ENCODE measurements at places on chromosomes 1 and 21. TPM values are rescaled to one million over a fixed set of nuclear protein-coding genes. Genes with fewer than 3 reads are reported as not detected.

SPRR2A gene
- total RNA-seq: not detected

VANGL2 gene
- total RNA-seq: not detected

UAP1 gene
- 30.8 TPM for total RNA-seq

TSPAN1 gene
- total RNA-seq: not detected

DEPDC1 gene
- not detected for total RNA-seq

SZT2 gene
- 92.1 TPM for total RNA-seq

FBXO2 gene
- 1.3 TPM for total RNA-seq

DCST1 gene
- 0.57 TPM for total RNA-seq

BLZF1 gene
- 13.5 TPM for total RNA-seq

ICOSLG gene
- 9.4 TPM for total RNA-seq

CHRM3 gene
- total RNA-seq: 0.02 TPM

CNR2 gene
- 0.85 TPM for total RNA-seq

SIM2 gene
- total RNA-seq: not detected

ELAPOR1 gene
- total RNA-seq: 27.8 TPM
